Head of caudate nucleus (tissue), 42 donors: ENCODE measurements at places on chromosomes 5 and 9.

DNA sequence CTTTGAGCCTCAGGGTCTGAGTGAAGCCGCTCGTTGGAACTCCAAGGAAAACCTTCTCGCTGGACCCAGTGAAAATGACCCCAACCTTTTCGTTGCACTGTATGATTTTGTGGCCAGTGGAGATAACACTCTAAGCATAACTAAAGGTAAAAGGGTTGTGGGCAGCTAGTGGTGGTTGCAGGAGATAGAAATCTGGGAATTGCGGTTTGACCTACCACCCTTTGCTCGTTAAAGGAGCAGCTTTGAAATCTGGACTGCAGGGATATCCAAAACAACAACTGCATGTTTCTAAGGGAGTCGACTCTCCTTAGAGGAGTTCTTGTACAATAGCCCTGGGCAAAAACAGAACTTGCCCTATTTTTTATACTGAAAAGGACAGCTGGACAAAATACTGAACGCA, 19.0 kb downstream of the ABL1 start:
- DNase-seq = no peak

DNA sequence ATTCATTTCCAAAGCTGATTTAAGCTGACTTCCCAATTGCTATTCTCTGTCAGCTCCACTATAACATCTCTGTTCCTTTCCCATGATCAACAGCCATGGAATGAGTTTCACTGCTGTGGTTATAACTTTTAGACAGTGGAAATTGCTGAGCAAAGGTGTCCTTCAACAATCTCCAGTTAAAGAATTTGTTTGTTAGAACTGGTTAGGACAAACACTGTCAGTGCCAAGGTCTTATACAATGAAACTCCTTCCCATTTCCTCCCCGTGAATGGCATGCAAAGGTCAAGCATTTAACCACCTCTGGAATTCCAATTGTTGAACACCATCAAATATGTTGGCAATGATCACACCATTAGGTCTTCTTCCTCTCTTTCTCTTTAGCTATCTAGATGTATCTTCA, 45.7 kb upstream of the GHR start:
- no peak for DNase-seq

DNA sequence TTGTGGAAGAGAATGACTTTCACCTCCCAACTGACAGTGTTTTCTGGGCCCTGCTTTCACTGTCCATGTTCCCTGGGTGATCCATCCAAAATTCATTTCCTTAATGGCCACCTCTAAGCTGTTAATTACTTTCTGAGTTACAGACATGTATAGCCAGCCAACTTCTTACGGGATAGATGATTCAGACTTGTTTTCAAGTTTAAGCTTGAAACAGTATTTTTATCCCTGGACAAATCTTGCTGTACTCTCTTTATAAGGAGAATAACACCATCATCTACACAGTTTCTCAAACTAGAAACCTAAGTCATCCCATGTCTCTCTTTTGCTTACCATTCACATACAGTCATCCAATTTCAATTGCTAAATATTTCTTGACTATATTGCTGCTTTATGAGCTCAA, 6.9 kb downstream of the FAM174A start:
- DNase-seq = no peak

- no peak for DNase-seq
These were observed 92.0 kb downstream of the PLCXD3 start for GRCh38 chr5:41418220-41419031.

DNA sequence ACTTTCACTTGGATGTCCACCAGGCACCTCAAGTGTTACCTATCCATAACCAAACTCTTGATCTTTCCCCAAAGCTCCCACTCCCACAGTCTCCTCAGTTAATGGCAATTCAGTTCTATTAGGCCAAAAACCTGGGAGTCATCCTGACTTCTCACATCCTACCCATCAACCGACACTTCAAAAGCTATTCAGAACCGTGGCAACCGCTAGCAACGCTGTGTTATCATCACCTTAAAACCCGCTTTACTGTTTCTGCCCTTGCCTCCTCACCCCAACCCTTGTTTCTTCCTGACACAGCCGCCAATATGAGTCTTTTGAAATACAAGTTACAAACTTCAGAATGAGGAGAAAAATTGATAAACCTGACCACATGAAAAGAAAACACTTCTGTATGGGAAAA, 46.5 kb downstream of the MAPKAP1 start:
- no peak for DNase-seq

- DNase-seq = no peak
These were observed 1.8 kb downstream of the FEM1C start for GRCh38 chr5:115542651-115543364.

DNA sequence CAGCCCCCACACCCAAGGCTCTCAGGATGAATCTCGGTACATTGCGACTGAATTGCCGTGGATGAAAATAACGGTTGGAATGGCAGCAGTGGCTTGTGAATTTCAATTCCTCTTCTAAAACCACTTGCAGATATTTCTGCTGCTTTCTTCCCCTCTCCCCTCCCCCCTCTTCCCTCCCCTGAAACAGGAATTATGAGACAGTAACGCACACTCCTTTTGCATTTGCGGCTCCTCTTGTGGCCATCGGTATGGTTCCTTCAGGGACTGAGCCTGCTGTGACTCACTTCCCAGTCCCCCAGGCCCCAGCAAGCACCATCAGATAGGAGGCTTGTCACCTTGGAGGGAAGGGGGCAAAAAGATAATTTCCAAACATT, 9.7 kb downstream of the DCANP1 start:
- no peak for DNase-seq

DNA sequence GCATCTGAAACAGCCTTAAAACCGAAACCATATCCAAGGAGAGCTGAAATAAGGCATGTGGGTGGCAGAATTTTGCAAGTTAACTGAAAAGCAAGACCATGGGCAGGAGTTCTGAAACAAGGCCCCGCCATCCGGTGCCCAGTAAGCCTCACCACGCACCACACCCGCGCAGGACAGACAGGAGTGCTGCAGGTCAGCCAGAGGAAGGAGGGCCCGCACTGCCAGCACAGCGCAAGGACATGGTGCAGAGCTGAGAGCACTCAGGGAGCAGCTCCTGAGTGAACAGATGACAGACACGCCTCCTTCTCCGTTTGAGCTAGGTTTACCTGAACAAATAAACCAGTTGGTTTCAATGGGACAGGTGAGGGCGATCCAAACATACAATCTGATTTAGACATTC, 16.5 kb upstream of the ISCA1 start:
- no peak for DNase-seq

GRCh38 chr9:36679710-36680109, 107.0 kb downstream of the MELK start:
- DNase-seq = no peak

- no peak for DNase-seq
These were observed 143.4 kb downstream of the CDH12 start for GRCh38 chr5:22709743-22710142.

GRCh38 chr5:71782393-71782770, 63.3 kb downstream of the CARTPT start:
- no peak for DNase-seq

GRCh38 chr9:116288658-116289057, 135.1 kb downstream of the PAPPA start:
- no peak for DNase-seq

DNA sequence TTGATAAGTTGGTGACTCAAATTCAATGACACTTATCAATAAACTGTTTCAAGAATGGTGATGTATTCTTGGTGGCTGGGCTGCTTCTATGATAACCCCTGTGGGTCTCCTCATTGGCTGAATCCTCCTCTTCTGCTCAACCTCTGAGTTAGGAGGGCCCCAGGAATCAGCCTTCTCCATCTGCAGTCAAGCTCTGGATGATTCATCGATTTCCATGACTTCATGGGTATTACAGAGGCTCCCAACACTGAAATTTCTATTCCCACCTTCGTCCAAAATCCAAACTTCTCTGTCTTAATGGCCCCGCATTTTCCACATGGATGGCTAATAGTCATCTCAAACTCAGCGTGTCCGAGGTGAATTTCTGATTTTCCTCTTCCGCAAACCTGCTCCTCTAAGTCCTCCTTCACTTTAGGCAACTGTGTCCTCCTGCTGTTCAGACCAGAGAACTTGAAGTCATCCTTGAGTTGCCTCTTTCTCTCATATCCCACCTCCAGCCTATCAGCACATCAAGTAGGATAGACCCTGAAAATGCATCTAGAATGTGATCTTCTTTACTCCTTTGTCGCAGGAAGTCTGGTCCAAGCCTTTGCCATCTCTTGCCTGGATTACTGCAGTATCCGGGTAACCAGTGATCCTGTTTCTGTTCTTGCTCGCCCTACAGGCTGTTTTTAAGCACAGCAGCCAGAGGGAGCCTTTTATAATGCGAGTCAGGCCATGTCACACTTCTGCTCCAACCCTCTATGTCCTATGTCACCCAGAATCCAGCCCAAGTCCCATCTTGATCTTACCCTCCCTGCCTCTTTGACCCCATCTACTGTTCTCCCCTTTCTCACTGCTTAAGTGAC, 41.4 kb upstream of the IL7R start:
- no peak for DNase-seq

GRCh38 chr5:92177926-92178487, 794.9 kb upstream of the ARRDC3 start:
- no peak for DNase-seq

DNA sequence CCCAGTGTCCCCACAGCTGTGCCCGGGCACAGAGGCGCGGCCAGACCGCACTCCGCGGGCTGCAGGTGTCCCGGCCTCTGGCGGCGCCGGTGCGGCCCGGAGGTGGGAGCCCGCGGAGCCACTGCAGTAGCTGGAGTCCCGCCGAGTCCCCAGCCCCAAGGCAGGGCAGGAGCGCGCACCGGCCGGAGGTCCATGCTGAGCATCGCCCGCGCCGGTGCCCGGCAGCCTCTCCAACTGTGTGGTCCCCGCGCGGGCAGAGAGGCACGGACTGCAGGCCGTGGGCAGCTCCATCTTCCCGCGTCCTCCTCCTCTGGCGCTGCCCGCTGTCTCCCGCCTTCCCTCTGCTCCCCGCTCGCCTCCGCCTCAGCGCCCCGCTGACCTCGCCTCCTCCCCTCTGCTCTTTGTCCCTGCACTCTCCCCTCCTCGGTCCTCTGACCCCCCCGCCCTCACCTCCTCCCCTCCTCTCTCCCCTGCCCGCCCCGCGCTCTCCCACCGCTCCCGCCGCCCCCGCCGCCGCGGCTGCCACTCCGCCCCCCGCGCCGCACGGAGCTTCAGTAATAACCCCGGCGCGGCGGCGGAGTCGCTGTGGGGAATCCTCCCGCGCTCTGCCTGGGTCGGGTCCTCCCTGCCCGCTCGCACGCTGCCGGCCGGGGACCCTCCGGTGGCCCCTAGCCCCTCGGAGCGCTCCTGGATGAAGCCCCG, at the start of gene ADAMTS16:
Gene ADAMTS16 (plus strand): TSS at position 554 of the 702 bp plus-strand sequence. CDS start 138 bp downstream, at position 692.
- peak; percentile 28 for DNase-seq

DNA sequence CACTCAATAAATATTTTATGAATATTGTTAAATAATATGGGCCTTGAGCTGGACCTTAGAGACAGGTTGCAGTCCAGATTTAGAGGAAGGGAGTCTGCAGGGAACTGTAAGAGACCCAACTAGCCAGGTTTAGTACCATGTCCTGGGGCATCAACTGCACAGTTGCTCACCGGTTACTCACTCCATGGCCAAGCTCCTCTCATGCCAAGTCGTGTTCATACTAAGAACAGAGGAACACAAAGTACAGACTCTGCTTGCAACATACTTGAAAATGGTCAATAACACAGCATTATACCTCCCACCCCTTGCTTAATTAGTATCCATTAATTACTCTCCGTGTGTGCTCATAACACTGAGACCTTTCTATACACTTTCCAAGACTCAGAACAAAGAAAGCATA, 317.6 kb upstream of the PIK3R1 start:
- DNase-seq = no peak

- no peak for DNase-seq
These were observed 359.3 kb downstream of the SH3GL2 start for GRCh38 chr9:17938035-17938655.

- no peak for DNase-seq
These were observed 229.2 kb upstream of the FAM174A start for GRCh38 chr5:100306000-100306399.

GRCh38 chr9:15249042-15249818, 57.8 kb downstream of the TTC39B start:
- peak; percentile 40 for DNase-seq

DNA sequence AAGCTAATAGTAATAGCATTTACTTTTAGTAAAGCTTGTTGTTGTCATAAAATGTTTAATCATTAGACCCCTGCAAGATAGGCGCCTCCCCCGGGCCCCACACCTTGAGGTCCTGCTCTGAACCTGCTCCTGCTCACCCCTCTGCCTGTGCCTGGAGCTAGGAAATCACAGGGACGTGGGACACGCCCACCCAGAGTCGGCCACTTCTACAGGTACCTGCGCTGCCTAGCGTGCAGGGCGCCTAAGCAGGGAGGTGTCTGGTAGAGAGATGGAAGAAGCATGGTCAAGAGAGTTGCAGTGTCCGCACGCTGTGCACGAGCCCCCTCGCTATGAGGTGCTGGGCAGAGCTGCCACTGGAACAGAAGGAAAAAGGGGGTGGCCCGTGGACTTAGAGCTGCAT, 52.6 kb downstream of the HINT1 start:
- no peak for DNase-seq

DNA sequence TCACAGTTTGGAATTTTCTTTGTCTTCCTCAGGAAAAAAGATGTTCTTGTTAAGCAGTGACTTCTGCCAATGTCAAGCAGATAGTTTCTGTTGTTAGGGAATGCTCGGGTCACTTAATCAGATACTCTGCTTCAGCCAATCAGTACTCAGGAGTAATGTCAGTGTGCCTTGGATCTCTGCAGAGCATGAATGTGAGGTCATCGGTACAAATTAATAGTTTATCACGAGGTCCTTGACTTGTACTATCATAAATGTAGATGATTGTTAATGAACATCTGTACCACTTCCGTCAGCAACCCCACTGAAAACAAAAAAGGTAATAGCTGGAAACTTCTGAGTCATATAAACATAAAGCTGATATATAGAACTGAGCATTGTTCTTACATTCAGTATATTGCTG, 73.6 kb downstream of the FBXL7 start:
- no peak for DNase-seq

DNA sequence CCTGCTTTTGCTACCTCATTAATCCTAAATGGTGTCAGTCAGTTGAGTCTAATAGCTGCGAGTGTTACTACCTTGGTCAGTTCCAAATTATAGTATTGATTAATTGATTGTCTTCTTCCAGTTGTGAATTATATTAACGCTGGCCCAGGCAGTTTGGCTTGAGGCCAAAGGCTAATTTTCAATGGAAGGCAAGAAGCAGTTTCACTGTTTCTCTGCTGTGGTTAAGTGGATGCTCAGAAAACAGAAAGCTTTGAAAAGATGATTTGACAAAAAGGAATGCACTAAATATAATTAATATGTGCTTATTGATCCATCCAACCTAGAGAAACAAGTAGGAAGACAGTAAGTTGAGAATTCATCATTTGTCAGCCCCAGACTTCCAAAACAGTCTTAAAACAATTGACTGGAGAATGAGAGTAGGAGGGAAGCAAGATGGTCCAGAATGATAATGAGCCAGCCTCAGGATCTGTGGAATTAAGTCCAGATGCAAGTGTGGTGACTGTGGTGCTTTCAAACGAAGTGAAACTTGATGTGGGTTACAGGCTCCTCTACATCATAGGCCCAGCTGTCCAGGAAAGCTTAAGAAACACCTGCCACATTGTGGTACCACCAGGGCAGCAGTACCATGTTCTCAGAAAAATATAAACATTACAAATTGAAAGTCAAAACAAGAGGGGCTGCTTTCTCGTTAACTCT, 1371.0 kb upstream of the DMAC1 start:
- DNase-seq = no peak
